ENCODE measurements at places on chromosomes 12 and 14.

- peak; percentile 39 for DNase-seq
These were observed 962.9 kb downstream of the TMEM121 start for GRCh38 chr14:106489112-106489881.

DNA sequence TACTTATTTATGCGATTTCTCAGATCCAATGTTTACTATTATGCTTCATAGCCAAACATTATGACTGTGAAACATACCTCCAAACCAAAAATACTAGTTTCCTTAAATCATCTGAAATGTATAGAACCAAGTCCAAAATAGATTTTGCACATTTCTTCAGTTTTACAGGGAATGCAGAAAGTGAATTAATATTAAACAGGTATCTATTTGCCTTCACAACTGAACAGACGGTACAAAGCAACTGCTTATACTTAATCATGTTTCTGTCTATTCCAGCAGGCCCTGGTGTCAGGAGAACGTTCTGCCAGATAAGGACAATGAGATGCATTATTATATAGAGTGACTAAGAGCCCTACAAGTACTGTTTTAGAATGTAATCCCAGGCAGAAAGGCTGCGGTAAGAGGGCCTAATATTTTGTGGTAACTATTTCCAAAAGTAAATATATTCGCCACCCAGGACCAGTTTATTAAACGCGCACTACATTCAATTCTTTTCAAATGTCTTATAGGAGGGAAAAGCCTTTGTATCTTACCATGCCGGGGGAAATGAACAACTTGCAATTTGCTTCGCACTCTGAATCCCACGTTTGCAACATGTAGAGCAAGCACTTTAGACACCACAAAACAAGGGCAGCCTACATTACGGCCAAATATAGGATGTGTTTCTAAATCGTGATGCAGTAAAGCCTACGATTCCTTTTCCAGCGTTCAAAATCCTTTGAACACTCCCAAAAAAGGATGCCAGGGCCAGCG is 1.5 kb downstream of the CORO1C start:
- DNase-seq = no peak

DNA sequence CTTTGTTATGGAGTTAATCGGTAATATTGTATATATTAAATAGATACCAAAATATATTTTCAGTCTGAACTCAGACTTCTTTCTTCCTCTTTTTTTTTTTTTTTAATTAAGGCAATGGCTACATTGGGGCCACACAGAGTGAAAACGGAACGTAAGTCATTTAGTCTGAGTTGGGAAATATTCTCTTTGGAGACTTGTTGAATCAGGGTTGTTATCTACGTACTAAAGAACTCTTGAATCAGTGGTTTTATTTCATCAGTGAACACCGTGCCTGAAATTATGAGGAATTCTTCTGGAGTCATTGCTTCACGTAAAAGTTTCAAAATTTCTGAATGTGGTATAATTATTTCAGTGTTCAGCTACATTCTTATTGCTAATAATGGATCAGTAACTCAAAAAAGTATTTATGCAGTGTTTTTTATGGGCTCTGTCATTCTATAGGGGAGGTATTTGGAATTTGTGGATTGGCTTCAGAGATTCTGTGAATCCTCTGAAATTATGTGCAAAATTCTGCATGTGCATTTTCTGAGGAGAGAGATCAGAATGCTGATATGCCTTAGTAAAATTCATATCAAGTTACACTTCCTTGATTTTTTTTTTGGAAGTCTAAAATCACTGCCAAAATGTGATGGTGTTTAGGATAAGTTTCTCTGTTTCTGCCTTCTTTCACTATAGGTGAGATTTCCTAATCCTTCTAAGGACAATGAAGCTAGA is 39.6 kb downstream of the BRMS1L start:
- DNase-seq = no peak

- DNase-seq = no peak
These were observed 105.0 kb downstream of the CMKLR1 start for GRCh38 chr12:108234158-108234557.

DNA sequence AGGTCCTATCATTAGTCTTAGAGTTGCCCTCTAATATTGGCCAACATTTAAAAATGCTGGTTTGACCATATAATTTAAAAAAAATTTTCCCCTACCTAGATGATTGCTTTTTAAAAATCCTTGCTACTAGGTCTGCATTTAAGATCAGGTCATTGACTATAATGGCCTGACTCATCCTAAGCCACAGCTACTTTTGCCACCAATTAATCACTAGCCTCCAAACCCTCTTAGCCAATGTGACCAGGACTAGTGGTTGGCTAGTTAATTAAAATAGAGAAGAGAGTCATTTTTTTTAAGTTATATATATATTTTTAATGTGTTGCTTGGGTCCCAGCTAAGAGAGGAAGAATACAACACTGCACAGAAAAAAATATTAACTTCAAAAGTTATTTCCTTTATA is 57.5 kb downstream of the SOS2 start:
- no peak for DNase-seq

DNA sequence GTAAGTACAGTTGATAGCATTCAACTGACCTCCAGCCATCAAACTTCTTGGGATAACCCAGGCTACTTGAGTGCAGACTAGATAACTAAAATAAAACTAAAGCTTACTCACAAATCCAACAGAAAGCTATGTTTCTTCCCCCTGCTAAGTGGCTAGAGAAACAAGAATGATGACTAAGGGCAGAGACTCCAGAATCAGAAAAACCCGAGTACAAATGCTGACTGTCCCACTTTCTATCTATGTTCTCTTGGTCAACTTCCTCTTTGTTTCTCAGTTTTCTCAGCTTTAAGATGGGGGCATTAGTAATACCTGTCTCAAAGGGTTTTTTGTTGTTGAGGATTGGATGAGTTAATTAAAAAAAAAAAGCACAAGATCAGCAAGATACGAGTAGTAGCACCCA is 6.1 kb upstream of the NUAK1 start:
- DNase-seq = no peak

DNA sequence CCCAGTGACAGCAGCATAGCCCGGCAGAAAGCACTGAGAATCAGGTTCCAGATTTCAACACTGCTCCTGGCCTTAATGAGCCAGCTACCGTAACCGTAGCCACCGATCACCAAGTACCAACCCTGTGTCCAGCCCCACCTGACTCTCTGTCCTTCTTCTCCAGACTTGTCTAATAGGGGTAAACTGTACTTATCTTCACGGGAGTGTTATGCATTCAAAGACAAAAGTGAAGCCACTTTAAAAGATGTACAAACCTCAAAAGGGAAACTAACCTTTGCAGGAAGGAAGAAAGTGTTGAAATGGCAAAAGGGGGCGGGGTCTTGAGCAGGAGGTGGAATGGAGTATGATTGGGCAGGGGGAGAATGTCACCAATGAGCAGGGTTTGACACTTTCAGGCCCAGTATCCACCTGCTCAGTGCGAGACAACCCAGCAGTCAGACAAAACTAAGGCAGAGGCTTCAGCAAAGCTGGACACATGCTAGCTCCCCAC is 226.1 kb downstream of the CHST11 start:
- peak; percentile 84 for DNase-seq

GRCh38 chr12:15364221-15365160 is 42.2 kb downstream of the PTPRO start:
- no peak for DNase-seq

- DNase-seq = peak; percentile 35
These were observed 112.2 kb upstream of the SFSWAP start for GRCh38 chr12:131598717-131599116.

GRCh38 chr12:29694002-29694401 is 89.7 kb downstream of the TMTC1 start:
- no peak for DNase-seq

DNA sequence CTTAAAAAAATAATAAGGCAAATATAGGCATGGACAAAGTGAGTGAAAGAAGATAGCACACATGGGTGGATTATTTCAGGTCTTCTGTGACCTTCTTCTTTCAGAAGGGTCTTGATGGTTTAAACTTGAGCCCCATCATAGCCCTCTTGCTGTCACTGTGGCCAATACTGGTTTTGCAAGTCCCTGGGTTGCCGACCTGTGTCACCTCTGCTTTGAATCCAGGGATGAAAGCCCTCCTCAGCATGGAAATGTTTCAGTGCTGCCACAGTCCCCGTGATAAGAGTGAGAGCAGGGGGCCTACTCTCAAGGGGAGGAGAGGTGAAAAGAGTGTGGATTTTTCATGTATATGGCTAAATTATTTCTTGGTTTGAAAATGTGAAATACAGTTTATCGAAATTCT is 30.2 kb upstream of the ATF1 start:
- no peak for DNase-seq

DNA sequence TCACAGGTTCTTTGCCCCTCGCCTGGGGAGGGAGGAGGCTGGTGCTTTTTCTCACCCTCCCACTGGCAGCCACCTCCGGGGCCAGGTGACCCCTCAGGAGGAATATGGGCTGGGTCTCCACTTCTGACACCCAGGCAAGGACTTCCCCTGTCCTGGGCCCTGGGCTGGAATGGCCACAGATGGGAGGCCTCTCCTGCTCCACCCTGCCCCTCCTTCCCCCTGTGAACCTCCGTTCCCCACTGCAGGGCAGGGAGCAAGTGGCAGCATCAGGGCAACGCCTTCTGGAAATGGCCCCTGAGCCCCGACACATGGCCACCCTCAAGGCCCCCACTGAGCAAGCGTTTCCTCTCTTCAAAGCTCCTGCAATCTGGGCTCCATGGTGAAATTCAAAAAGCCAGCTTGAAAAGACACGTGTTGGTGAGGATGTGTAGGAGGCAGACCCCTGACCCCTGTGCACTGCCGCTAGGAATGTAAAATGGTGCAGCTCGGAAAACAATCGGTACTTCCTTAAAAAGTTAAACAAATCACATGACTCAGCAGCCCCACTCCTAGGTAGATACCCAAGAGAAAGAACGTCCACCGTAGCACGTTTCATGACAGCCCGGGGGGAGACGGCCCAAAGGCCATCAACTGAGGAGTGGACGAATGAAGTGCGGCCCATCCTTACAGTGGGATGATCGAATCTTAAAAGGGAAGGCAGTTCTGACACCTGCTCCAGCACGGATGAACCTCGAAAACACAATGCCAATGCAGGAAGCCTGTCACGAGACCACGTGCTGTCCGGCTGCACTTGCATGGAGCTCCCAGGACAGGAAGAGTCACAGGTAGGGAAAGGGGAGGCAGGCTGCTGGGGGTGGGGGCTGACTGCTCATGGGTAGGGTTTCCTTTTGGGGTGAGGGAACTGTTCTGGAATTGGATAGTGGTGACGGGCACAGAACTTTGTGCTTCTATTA is 11.5 kb downstream of the XRCC3 start:
- no peak for DNase-seq

GRCh38 chr12:119593578-119594398 is at the start of gene TMEM233:
Gene TMEM233 (plus strand): TSS chr12:119593774. CDS start chr12:119593849, 75 bp downstream.
- DNase-seq = no peak

- DNase-seq = no peak
These were observed 32.7 kb upstream of the FBLN5 start for GRCh38 chr14:91980157-91980556.

- DNase-seq = no peak
These were observed 261.4 kb downstream of the TTC8 start for GRCh38 chr14:89085737-89086382.
